ENCODE measurements at places on chromosomes 13 and 19.

- peak; percentile 97 for DNase-seq
Observed at GRCh38 chr13:29654843-29655547, 59.5 kb upstream of the SLC7A1 start.

DNA sequence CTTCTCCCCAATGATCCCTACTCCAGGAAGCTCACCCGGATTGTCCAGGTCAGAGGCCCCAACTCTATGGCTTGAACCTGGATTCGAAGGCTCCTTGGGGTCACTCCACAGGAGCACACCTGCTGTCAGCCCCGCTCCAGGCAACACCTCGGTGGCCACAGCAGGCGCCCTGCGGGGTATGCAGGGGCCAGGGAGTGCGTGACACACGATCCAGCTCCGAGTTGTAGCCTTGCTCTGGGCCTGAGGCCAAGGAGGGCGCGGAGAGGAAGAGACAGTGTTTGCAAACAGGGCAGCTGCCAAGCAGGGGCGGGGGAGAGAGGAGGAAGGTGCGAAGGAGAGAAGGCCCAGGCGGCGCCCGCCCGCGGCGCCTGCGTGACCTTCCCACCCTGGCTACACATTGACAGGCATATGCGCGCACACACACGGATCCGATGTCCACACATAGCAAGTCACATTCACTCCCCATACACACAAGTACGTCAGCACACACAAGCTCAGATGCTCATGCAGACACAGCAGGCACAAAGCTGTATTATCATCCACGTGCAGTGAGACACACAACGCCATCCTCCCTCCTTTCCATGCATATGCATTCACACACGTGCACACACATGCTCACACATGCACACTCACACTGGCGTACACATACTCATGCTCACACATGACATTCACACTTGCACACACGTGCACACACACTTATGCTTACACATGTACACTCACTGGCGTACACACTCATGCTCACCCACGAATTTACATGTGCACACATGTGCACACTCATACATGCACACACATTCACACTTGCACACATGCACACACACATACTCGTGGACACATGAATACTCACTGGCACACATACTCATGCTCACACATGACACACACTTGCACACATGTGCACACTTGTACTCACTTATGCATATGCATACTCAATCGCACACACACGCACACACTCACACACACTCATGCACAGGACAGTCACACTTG lies 10.4 kb downstream of the SBK2 start:
- peak; percentile 50 for DNase-seq

DNA sequence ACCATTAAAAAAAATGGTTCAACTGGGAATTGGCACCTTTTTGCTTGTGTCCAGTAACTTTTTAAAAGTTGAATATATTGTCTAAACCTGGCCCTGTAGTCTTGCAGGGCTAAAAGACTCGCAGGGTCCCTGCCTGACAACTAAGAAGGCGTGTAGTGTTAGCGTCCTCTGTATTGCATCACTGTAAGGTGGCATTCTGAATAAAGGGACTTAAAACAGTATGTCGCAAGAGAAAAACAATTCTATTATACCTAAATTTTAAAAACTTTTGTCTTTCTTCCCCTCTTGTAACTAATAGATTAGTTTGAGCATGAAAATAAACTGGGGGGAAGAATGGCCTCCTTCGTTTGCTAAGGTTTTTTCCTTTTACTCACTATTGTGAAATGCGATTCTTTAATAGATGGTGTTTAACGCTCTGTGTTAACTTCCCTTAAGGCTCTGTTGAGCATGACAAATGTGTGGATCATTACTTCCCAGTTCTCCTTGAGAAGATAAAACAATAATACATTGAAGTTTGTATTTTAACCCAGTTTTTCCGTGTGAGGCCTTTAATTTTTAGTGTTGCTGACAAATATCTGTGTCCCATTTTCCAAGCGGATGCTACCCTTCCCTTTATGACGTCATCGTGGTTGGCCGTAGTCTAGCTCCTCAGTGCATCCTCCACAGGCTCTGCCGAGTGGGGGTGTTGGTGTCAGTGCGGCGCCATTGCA lies 134.6 kb downstream of the KATNAL1 start:
- DNase-seq = peak; percentile 59

GRCh38 chr19:47356900-47357299 lies 7.8 kb downstream of the DHX34 start:
- DNase-seq = no peak

DNA sequence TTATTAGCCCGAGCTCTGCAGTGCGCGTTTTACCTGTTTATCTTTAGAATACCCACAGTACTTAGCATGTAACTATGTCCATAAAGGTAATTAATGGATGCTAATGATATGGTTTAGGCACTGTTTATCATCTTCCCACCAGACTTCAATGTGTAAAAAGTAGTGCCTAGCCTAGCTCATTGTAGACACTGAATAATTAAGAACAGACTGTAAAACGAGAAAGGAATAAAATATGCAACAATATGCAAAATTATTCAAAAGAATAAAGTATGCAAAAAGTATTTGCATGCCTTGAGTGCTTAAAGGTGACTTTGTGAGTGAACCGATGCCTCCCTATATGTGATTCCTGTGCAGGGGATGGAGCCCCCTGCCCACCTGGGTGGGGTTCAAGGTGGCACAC lies 35.7 kb upstream of the RNF113B start:
- DNase-seq = no peak

DNA sequence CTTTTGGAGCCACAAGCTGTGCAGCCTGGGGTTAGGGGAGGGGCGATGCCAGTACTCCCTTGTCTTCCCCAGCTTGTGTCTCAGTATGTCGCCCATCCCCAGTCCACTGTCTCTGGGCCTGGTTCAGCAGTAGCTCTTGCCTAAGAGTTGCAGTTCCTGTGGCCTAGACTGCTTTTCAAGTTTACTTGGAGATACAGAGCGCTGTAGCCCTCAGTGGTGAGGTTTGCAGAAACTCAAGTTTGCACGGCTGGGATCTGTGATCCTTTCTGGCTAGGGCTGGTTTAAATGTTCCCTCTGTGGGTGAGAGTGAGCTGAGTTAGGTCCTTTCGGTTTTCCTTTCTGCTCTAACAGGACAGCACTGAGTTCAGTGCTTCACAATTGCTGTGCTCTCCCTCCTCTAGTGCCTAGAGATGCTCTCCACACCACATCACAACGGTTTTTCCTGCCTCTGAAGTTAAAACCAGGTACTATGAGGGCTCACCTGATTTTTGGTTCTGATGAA lies 360.6 kb upstream of the TMTC4 start:
- no peak for DNase-seq

DNA sequence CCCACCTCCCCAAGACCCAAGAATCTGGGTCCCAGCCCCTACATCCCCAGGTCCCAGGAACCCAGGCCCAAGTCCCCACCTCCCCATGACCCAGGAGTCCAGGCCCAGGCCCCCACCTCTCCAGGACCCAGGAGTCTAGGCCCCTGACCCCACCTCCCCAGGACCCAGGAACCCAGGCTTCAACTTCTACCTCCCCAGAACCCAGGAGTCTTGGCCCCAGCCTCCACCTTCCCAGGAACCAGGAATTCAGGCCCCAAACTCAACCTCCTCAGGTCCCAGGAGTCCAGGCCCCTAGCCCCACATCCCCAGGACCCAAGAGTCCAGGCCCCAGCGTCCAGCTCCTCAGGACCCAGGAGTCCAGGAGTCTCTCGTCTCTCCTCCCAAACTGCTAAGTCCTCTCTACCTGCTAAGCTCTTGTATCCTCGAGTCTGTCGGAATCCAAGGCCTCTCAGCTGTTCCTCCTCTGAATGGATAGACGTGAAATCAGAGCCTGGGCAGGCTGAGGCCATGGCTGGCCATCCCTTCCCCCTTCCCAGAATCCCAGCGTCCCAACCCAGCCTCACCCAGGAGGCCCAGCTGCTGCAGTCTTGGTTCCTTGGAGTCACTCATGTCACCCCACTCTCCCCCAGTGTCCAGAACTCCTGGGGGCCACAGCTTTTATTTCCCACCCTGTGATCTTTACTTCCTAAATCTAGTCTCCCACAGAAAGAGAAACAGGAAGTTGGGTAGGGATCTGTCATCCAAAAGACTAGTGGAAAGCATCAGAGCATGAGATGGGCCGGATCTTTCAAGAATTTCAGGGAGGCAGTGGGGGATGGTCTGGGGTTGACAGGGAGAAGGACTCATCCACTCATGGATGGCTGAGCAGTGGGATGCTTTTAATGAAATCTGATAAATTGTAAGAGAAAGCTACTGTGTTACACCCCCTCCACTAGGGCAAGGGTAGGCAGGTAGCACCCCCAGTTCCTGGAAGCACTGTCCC lies at the start of gene CD209:
Gene CD209 (minus strand): TSS at position 632 of the 982 bp plus-strand sequence. CDS start 23 bp downstream, at position 609.
- DNase-seq = no peak

GRCh38 chr13:113292021-113292862 lies 4.8 kb upstream of the LAMP1 start:
- DNase-seq = peak; percentile 8

DNA sequence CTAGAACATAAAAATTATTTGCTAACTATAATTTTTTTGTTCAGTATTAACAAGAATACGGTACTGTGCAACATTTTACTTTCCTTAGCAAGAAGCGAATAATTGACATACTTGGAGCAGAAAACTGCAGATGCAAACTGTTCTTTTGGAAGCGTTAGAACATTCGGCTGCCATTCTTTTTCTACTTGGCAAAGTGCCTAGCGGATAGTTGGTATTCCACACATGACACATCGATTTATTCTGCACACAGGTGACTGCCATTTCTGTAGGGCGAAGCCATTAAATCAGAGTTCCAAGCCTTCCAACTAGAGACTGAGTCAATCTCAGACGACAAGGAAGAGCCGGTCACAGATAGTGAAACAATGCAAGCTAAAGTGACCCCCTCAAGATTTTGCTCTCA lies 117.4 kb downstream of the TRPC4 start:
- DNase-seq = no peak

DNA sequence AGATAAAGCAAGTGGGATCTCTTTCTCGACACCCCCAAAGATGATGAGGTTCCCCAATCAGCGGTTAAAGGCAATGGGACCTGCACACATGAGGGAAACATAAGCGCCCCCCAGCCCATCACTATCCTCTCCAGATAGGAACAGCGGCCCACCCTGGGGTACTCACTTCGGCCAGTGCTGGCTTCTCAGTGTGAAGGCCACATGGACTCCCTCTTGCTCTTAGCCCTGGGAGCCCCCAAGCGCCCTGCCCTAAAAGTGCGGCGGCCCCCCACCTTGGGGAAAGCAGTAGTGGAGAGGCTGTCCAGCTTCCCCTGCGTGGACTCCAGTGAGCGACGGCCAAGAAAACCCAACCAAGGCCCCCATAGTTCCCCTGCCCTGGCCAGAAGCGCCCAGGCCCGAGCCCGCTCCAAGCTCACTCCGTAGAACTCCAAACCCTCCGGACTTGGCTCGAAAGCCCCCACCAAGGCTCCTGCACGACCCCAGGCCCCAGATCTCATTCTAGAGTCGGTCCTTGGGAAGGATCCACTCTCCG lies 1.0 kb downstream of the CACNA1A start:
- DNase-seq = no peak

DNA sequence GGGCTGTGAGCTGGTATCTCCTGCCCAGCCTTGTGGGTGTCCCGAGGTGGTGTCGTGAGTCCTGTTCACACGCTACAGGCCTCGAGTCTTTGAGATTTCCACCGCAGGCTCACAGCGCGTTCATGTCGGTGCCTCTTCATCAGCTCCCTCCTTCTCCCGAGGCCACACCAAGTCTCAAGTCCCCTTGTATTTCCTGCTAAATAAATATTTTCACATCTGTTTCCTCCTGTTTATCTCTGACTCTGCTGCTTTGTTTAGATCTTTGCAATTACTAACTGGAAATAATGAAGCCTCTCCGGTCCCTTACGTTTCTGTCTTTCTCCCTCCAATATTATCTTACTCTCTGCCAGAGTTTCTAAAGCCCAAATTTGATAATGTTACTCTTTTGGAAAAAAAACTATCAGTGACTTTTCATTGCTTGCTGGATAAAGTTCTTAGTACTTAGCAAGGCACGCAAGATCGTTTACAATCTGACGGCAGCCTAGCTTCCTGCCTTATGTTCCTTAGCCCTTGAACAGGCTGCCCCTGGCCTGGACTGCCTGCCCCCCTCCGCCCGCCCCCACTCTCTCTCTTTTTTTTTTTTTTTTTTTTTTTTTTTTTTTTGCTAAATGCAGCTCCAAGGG lies 130.5 kb upstream of the RNF113B start:
- DNase-seq = no peak

- DNase-seq = peak; percentile 89
Observed at GRCh38 chr19:9075064-9075949, 11.6 kb upstream of the OR1M1 start.

DNA sequence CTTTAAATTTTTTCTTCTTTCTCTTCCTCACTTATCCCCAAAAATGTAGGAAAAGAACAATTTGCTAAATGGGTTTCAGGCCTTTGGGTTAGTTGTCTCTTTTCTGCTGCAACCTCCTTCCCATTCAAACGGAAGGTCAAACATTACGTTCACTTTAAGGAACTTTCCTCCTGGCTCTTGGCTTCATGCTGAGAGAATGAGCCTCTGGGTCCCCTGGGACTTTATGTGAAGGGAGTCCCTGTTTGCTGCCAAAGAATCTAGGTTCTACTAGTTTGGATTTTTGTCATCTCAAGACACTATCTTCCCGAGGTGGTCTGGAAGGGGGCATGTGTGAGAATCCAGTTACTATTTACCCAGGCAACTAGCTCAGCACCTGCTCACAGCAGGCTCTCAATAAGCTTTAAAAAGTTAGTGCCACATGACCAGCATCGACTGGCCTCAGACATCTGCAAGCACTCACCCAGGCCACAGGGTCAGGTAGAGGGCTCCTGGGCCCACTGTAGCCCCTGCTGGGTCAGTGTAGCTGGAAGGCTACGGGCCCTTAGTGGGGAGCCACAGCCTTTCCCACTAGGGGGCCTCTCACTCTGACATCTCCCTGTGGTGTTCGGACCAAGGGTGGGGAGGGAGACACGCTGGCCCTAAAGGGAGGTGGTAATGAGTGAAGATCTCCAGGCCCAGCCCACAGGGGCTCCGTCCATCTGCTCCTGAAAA lies 40.5 kb downstream of the FAM124A start:
- no peak for DNase-seq

DNA sequence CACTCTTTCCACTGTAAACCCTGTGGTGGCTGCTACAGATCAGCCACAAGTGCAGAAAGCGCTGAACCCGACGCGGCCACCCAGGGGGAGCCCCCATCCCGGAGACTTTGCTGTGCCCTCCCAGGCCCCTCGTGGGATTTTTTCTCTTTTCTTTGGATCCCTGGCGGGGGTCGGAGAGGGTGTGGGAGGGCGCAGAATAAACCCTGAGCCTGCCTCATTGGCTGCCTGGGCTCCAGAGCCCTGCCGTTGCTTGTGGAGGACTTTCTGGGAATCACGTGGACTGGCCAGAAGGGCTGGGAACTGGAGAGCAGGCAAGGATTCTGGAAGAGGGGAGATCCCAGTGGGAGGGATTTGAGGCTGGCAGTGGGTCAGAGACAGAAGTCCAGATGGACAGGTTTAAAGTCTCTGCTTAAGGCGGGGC lies 24.9 kb downstream of the GADD45B start:
- no peak for DNase-seq

All from fibroblast of skin of right quadriceps (primary cell).